ENCODE measurements at places on chromosomes 6 and 20.

DNA sequence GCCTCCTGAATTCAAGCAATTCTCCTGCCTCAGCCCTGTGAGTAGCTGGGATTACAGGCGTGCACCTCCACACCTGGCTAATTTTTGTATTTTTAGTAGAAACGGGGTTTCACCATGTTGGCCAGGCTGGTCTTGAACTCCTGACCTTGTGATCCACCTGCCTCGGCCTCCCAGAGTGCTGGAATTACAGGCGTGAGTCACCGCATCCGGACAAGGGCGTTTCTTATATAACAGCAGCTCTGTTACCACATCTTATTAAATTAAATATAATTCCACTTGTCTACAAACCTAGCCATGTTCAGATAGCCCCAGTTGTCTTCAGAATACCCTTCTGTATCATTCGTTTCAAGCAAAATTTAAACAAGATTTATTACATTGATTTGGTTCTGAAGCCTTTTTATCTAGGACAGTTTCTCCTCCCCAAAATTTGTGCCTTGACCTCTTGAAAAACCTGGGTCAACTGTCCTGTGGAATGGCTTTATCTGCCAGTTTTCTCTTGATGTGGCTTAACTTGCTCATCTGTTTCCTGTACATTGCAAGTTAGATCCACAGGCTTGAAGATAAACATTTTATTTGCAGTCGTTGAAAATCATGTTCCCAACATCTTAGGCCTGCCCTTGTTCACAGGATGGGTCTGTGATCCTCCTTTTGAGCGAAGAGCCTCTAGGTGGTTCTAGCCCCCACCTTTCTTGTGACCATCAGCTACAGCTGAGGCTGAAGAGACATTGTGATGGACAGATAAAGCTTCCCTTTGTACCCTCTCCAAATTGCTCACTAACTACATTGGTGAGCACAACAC, 132.2 kb downstream of the ARID1B start:
- DNase-seq: no peak

GRCh38 chr20:52578559-52578958, 387.0 kb upstream of the ZFP64 start:
- DNase-seq: no peak

GRCh38 chr6:37517411-37517812, 17.7 kb upstream of the CCDC167 start:
- no peak for DNase-seq

- DNase-seq: no peak
These were observed 688.6 kb downstream of the TENT5A start for GRCh38 chr6:81063891-81064290.

DNA sequence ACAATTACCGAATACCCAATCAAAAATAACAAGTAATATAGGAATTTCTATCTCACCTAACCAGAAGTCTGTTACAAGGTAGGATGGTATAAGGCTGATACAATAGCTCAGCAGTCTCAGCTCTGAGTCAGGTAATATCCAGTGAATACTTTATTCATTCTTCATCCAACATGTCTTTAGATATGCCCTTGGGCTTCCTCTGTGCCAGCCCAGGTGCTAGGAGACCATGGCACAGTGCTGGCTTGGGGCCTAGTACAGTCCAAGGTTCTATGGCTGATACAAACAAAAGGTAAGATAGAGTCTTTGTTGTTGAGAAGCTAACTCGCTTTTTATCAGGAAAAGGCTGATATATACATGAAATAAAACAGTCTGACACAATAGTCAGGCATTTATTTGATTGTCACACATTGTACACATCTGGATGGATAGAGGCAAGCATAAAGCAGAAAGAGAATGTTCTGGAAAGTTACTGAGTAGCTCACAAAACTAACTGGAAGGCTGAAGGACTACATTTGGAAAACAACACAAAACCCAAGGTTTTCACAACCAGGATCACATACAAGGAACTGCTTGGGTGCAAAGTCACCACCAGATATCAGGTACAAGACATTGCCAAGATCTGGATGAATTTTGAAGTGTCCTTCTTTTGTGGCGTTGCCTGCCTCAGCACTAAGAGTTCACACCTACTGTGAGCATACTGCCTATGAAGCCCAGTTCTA, 110.4 kb upstream of the SCAF8 start:
- DNase-seq: no peak

Measured in lower leg skin (tissue), 4 donors.